HCT116 (cell line): ENCODE measurements at places on chromosomes 11 and 22.

- DNase-seq, result no peak
These were observed 76.6 kb upstream of the NARS2 start for GRCh38 chr11:78651136-78651775.

DNA sequence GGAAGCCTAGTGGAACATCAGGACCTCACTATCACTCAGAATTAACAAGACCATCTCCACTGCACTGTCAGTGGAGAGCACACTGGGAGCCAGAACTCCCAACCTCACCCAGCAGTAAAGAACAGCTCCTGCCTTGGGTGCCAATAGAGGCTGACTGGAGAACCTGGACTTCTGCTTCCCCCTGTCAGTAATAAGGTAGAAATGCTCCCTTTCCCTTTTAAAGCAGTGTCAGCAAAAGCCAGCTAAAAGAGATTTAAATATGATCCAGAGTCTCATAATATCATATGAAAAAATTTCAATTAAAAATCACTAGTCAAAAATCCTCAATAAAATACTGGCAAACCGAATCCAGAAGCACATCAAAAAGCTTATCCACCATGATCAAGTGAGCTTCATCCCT lies 82.8 kb downstream of the SPATA19 start:
- no peak for DNase-seq

DNA sequence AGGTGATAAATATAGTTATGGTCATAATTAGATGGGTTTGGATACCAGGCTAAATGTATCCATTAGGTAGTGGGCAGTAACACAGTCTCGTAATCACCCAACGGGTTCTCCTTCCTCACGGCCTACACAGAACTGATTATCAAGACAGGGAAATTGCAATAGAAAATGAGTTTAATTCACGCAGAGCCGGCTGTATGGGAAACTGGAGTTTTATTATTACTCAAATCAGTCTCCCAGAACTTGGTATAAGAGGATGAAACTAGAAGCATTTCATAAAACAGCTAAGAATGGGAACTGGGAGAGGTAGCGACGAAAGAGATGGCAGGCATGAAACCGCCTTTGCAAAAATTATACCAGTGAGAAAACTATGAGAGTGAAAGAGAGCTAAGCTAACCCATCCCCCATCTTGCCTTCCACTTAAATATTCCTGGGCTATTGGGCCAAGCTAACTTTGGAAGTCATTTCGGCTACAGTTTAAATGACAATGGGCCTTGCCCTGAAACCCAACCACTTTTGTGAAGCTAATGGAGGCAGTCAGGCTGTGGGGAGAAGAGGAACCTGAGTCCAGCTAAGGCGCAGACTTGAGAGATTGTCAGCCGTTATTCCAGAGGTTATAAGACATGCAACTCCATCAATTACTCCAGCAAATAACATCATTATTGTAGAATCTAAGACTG lies 29.6 kb downstream of the CTSC start:
- no peak for DNase-seq

- DNase-seq, result peak; percentile 81
These were observed 49.1 kb upstream of the VPREB1 start for GRCh38 chr22:22195265-22196017.
